ENCODE measurements at places on chromosomes 11 and 22.

- no peak for DNase-seq
These were observed 177.3 kb downstream of the DBX1 start for GRCh38 chr11:19982774-19983495.

GRCh38 chr11:12161603-12162350, 51.4 kb downstream of the MICAL2 start:
- DNase-seq, result no peak

DNA sequence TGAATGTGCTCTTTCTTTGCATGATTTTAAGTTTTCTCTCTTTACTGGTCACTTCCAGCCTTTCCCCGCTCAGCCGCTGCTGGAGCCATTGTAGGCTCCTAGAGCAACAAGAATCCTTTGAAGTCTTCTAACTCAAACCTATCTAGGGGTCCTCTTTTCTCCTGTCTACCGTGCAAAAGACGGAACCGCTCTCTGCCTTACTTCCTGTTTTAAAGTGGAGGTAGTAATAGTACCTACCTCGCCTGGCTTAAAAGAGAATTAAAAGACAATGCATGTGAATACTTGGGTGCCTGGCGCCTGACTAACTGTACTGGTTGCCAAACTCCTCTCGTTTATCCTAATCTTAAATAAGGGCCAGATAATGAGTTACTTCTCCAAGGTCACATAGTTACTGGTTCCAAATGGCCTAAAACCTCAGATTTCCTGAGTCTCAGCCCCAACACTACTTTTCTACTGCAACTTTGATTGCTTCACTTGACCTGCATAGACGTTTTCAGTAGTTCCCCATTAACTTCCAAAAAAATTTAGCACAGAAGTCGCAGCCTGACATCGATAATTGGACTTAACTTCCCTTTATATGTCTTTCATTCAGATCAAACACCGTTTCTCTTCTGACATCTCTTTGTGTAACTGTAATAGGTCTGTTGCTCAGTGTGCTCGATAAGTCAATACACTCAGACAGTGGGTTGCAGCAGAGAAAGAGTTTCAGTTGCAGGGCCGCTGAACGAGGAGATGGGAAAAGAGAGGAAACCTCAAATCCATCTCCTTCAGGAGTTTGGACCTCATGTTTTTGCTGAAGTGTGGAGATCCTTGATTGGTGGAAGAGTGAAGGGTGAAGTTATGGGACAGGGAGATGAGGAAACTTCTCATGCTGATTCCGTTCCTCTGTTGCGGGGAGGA, 891 bp downstream of the SAMM50 start:
- DNase-seq, result no peak

GRCh38 chr11:19879307-19880087, 166.9 kb downstream of the NAV2 start:
- no peak for DNase-seq

DNA sequence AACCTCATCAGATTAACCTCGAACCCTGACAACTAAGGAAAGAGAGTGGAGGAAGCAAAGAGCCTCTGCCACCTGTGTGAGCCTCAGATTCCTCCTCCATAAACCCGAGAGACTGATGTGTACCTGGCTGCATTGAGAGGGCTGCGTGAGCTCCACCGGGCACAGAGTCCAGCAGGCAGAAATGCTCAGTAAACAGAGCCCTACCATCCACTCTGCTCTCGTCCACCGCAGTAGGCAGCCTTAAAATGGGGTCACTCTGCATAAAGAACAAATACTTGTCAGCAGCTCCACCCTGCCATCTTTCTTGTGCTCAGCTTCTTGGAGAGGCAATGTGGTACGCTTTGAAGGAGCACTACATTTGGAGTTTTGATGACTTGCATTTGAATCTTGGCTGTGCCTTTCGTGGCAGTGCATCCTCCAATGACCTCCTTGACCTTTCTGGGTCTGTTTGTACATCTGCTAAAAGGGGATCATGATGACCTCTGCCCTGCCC, 43.0 kb upstream of the CD5 start:
- DNase-seq, result no peak

All from NCI-H1417 (cell line).